Effector memory CD4-positive, alpha-beta T cell (primary cell): ENCODE measurements at places on chromosomes 2 and 18.

- no peak for DNase-seq
Observed at GRCh38 chr2:239424337-239425045, 23.7 kb upstream of the HDAC4 start.

- DNase-seq: no peak
Observed at GRCh38 chr2:27092696-27093429, 6.3 kb downstream of the KHK start.

DNA sequence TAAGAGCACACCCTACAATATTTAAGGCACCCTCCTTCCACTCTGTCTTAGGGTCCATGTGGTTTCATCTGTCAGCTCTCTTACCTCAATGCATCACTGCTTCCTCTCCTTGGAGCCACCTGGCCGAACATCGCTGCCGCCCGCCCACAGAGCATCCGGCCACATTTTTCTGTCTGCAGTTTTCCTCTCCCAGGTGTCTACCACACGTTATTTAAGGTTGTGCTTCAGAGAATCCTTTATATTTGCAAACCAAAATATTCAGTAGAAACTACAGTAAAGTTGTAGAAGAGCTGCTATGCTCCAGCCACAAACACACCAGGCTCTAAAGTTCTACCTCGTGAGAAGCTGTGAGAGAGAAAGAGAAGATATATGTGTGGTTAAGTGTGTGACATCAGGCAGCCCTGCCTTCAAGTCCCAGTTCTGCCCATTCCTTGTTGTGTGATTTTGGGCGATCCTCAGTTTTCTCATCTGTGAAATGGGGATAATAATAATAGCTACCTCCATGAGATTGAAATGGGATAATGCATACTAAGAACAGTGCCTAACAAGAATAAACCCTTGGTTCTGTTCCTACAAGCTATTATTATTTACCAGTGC, 4.9 kb upstream of the STK17B start:
- DNase-seq: peak; percentile 80

DNA sequence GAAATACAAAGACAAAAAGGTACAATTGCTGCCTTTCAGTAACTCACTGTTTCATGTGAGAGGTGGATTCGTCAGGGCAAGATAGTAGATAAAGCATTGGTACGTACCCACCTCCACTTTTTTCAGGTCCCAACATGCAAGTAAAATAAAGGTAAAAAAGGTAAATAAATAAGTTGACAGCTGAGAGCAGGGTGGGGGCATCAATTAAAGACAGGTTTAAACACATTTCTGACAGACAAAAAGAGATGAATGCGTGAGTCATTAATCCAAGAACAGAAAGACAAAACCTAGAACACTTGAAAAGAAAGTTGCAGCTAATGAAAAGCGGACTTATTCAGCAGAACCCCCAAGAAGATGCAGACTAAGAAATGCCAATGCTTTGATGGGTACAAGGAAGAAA, 979.6 kb upstream of the CDH2 start:
- DNase-seq: no peak

DNA sequence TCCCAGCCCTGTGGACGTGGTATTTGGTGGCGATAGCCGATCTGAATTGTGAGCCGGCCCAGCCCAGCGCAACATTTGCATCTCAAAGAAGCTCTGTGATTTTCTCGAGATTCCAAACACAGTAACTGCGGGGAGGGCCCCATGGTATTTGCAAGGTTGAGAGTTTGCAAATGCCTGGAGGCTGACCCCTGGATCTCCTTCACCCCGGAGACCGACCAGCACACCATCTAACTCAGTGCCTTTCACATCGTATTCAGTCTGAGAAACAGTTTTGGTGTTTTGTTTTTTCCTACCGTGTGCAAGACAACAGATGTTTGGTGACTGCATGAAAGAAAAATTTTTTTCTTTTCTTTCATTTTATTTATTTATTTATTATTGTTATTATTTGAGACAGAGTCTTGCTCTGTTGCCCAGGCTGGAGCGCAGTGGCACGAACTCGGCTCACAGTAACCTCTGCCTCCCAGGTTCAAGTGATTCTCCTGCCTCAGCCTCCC, 40.3 kb downstream of the MYCN start:
- DNase-seq: no peak

- no peak for DNase-seq
Observed at GRCh38 chr18:14959550-14959949, 211.6 kb downstream of the ANKRD30B start.

- DNase-seq: no peak
Observed at GRCh38 chr2:195304310-195304709, 352.7 kb upstream of the SLC39A10 start.

DNA sequence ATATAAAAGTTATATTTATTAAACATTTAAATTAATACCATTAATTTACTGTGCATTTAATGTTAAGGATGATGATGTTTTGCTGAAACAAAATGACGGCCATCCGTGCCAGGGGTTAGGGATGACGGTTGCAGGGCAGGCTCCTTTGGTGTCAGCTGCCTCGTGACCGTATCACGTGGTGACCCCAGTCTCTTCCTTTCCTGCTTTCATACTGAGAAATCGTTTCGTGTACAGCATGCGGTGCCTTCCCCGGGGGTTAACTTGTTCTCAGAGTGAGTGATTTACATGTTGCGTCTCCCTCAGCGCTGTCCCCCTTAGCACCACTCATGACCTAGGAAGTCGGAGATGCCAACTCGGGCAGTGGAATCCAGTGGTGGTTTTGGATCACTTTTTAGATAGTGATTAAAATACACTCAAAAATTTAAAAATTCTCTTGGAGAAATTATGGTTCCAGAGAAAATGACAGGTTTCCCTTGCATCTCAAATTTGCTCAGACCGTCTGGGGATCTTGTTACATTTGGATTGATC, 290.8 kb downstream of the GBX2 start:
- no peak for DNase-seq

- DNase-seq: no peak
Observed at GRCh38 chr2:40352041-40352702, 99.7 kb downstream of the SLC8A1 start.

DNA sequence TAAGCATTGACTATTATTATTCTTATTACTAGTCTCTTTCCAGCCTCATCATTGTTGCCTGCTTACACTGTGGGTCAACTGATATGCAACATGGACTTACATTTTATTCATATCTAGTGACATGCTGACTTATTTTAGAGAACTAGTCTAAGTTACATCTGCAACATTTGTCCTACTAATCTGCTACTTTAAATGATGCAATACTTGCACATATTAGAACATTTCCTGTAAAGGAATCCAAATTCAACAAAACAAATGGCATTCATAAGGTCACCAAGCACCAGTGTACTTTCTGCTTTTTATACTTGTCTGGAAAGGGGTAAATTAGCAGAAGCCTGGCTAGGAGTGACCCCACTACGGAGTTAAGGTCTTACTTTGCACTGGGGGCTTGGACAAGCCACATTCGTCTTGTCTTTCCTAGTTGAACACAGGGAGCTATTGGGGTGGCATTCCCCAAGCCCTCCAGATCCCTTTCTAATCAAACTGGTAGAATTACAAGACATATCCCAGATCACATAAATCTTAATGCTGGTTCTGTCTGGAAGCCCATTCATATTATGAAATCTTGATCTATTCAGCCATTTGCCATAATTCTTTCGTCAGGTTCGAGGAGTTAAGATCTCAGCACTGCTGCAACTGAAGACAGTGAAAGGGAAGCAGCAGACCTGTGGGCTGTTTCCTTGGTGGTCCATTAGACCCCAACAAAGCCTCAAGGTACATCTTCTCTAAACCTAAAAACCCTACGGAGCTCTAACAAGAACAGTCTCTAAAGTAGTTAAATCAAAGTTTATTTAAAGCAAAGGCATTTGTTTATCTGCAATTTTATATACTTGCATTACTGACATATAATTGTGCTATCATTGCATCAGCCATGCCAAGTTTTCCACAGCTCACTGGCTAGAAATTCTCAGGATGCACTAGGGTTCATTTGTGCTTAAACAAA, 49.9 kb upstream of the RTN4 start:
- DNase-seq: no peak

DNA sequence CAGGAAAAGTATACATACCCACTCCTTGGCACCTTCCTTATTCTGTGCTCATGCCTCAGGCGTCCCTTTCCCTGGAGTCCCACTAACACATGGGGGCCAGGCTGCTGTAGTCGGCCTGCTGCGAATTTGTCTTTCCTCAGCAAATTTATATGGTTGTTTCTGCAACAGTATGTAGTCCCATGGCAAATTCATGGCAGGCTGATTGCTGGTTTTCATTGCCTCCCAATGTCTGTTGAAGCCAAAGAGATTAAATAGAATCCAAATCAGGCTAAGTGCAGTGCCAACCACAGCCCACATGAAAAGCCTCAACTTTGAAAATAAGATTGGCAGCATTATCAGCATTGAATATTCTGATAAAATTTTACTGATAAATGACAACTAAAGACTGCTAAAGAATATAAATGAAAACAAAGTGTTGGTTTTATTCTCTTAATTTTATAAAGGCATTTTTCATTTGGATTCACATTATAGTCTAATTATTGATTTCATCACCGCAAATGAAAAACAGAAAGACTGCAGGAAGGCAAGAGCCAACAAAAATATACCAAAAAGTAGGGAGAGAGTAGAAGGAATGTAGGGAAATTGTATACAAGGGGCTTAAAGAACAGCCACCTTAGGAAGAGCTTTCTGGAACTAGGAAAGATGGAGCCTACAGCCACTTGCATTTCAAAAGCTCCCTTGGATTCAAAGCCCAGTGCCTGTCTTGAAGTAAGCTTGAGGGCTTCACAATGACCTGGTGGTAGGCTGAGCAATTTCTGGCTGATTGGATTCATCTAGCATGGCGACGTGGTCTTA, 283.7 kb upstream of the MMADHC start:
- no peak for DNase-seq

DNA sequence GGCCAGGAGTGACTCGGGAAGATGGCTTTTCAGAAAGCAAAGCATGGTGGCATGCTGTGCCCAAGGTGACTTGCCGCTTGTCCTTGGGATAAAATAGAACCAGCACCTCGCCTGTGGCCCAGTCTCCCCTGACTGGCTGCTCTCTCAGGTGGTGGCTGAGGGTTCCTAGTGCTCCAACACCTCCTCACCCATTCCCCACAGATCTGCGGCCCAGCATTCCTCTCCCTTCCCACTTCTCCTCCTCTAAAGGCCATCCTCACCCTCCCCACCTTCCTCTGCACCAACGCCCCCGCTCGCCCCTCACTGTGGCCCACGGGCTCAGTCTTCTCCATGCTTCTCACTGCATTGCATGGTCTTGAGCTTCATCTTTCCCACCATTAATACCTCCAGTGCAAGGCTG, 132.4 kb downstream of the PXDN start:
- DNase-seq: no peak

DNA sequence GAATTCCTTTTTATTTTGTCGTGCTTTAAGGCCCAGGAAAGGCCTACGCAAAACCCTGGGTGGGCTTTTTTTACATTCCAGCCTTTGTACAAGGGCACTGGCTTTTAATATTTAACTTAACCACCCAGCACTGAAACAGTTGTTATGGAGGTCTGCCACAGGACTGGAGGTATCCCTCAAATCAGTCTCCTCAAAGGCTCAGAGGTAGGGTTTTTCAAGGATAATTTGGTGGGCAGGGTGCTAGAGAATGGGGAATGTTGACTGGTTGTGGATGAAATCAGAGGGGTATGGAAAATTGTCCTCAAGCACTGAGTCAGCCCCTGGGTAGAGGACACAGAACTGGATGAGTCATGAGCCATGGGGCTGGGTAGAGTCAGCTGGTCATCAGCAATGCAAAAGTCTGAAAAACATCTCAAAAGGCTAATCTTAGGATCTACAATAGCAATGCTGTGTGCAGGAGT, 443.1 kb downstream of the THSD7B start:
- no peak for DNase-seq

DNA sequence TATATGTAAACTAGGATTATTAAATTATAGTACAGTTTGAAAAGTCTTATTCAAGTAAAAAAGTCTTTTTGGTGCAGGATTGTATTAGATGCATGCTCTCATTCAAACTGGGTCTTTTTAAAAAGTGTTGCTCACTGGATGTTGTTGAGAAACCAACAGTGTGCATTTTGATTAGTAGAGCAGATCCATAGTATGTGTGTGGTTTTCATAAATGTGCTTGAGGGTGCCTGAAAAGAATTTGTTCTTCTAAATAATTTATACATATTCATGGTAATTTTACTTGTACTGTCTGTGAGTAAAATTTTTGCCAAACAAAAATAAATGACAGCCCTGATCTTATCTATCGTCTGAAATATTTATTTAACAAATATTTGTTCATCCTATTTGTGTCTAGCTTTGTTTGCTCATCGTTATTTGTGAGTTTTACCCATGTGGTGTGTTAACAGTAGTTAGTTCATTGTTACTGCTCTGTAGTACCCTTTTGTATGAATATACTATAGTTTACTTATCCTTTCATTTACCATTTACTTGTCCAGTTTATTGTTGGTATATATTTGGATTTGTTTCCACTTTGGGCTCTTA, 50.4 kb downstream of the PTPN4 start:
- no peak for DNase-seq

GRCh38 chr2:180571559-180571958, 408.8 kb upstream of the UBE2E3 start:
- DNase-seq: no peak

DNA sequence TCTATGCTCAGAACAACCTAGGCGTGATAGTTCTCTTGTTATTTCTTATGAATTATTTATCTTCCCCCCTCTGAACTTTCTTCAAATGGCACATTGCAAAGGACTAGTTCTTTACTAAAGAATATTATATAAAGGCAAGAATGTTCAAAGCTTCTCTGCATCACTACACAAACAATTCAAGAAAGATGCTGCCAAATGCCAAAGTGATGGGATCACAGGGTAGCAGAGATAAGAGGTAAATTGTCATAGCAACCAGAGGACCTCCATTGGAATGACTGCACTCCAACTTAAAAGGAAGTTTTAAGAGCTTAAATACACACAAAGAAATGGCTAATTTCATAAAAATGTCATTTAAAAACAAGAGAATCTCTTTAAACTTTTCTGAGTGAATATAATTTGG, 72.8 kb downstream of the AQP4 start:
- DNase-seq: no peak

DNA sequence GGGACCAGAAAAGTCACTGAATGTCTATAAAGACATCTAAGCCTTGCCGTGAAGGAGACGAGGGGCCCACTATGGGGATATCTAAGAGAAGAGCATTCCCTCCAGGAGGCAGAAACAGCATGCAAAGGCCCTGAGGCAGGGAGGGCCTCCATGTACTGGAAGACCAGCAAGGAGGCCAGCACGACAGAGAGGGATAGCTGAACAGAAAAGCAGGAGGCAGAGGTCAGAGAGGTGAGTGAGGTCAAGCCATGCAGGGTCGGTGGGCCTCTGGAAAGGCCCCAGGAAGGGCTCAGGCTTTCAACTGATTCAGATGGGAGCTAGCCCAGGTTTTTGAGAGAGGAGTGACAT, 5.7 kb downstream of the TRABD2A start:
- DNase-seq: no peak

- DNase-seq: no peak
Observed at GRCh38 chr2:68918497-68918896, 34.2 kb downstream of the GKN2 start.

DNA sequence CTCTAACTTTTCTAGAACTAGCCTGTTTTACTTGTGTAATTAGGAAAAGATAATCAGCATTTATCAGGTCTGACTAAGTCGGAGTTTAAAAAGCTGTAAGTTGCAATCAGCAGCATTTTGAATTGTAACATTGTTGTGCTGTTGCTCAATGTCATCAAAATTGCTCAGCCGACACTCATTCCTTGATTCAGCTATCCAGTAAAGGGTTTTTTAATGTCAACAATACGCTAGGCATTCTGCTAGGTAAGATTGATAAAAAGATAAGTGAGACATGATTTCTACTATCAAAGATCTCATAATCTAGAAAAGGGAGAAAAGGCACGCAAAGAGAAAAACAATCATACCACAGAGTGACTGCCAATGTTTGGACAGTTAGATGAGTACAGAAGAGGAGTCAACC, 327.1 kb upstream of the CDH2 start:
- DNase-seq: no peak

GRCh38 chr2:214837466-214837865, 28.0 kb upstream of the BARD1 start:
- no peak for DNase-seq
